ENCODE measurements at places on chromosomes 7 and 10.

DNA sequence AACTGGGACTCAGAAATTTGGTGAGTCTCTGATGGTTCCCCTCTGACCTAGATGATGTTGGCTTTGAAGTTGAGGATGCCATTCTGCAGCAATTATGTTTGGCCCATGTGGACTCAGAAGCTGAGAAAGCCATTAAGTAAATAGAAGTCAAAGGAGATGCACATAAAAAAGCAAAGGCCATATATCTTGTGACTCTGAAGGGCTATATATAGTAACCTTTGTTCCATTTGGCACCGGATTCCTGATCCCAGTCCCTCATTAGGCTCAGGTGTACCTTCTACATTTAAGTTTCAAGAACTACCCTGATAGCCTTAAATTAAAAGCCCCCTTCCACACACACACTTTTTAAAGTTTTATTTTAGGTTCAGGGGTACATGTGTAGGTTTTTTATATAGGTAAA is 50.0 kb upstream of the PDK4 start:
- no peak for DNase-seq

GRCh38 chr10:133163889-133164815 is 4.1 kb downstream of the KNDC1 start:
- no peak for DNase-seq

GRCh38 chr7:129986600-129986999 is 33.8 kb upstream of the UBE2H start:
- no peak for DNase-seq

- DNase-seq = no peak
Observed at GRCh38 chr7:67021260-67021659, 24.6 kb downstream of the TYW1 start.

DNA sequence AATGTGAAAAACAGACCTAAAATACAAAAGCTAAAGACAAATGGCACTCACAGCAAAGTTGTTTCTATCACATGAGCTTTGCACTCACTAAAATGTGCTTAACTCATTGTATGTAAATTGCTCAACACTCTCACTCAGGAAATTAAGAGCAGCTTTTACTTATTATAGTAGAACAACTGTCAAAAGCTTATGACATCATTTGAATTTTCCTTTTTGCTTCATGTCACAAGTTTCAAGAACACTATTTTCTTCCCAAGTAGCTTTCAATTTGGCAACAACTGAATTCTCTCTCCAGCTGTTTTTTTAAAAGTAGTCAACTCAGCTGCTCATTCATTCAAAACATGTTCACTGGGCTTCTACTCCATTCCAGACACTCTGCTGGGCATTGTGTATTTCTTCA is 46.9 kb downstream of the ATE1 start:
- no peak for DNase-seq

- DNase-seq = no peak
Observed at GRCh38 chr10:84423719-84424118, 95.3 kb downstream of the CCSER2 start.
